Purkinje cell (primary cell): ENCODE measurements at places on chromosomes 3 and 15. TPM values are rescaled to one million over a fixed set of nuclear protein-coding genes. Genes with fewer than 3 reads are reported as not detected.

Gene LRRIQ4
- not detected in 2 replicates for polyA plus RNA-seq

Gene TTLL13
- polyA plus RNA-seq = 0.31 and 0.79 TPM in 2 replicates

Gene TMOD2
- polyA plus RNA-seq = 26.4 and 31.4 TPM in 2 replicates

Gene INSYN1
- 1.6 and 3.0 TPM in 2 replicates for polyA plus RNA-seq

Gene MASP1
- 1.0 and 2.8 TPM in 2 replicates for polyA plus RNA-seq
